ENCODE measurements at places on chromosomes 2 and 18.

DNA sequence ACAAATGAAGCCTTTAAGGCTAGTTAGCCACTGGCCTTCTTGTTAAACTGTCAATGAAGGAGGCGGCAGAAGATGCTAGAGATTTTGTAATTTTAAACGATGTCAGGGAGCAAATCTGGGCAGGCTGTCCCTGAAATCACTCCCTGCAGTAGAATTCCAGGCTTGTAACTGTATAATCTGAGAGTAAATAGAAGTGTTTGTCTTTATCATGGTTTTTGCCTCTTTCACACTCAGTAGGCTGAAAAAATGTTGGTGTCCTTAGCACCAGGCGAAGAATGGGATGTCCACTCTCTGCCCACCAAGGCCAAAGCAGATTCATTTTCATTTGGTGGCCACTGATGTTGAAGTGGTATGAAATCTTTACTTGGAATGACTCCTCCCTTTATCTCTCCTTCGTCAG, 136.9 kb upstream of the THSD7B start:
- DNase-seq, result no peak

GRCh38 chr2:64807417-64807816, 153.7 kb upstream of the SERTAD2 start:
- no peak for DNase-seq

GRCh38 chr2:43158259-43158880, 68.0 kb downstream of the ZFP36L2 start:
- DNase-seq, result no peak

GRCh38 chr2:215695861-215696260, 260.0 kb upstream of the FN1 start:
- DNase-seq, result no peak

Measured in NCI-H345 (cell line).